ENCODE measurements at places on chromosomes 16 and 17.

- DNase-seq = no peak
These were observed 57.4 kb downstream of the SOCS3 start for GRCh38 chr17:78302478-78302877.

GRCh38 chr16:63481060-63481459, 1444.8 kb upstream of the CDH8 start:
- no peak for DNase-seq

- DNase-seq = no peak
These were observed 9.1 kb downstream of the TIMM22 start for GRCh38 chr17:1006054-1006453.

DNA sequence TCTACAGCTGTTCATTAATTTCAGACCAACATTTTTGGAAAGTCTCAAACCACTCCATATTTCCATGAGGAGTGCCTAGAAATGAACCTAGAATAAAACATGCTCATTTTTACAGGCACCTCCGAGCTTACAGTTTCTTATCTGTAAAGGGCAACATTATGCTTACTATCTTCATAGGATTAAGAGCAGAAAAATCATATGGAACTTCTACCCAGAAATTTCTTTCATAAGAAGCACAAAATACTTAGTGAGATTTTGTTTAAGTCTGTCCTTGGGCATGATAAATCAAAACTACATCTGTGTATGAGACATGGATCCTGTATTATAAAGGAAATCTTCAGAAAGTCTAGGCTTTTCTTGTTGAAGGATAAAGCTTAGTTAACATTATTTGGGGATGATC, 187.4 kb downstream of the CA10 start:
- no peak for DNase-seq

DNA sequence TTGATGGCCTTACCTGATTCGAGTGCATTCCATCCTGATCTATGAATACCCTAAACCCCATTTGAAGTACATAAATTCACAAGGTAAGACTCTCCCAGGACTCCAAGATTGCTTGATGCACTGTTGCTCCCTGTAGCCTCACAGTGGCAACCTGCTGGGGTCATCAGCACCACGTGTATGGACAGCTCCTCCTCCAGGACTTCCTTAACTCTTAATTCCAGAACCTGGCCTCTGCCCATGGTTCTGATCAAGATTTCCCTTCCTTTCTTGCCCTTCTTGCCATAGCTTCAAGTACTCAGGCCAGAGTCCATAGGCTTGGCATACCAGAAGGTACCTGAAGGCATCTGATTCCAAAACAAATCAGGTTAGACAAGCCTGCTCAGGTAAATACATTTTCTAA, 34.0 kb upstream of the NLK start:
- DNase-seq = peak; percentile 57

- no peak for DNase-seq
These were observed 2.3 kb upstream of the HERPUD1 start for GRCh38 chr16:56929639-56930038.

GRCh38 chr16:54289242-54289944, 2.8 kb upstream of the IRX3 start:
- DNase-seq = no peak

GRCh38 chr17:72529386-72529785, 408.6 kb downstream of the SOX9 start:
- DNase-seq = no peak

- no peak for DNase-seq
These were observed 24.2 kb downstream of the NSMCE1 start for GRCh38 chr16:27244363-27244755.

- no peak for DNase-seq
These were observed 2.0 kb upstream of the SCN4A start for GRCh38 chr17:63974594-63975192.

GRCh38 chr17:45718791-45719190, 65.3 kb upstream of the CRHR1 start:
- DNase-seq = no peak

DNA sequence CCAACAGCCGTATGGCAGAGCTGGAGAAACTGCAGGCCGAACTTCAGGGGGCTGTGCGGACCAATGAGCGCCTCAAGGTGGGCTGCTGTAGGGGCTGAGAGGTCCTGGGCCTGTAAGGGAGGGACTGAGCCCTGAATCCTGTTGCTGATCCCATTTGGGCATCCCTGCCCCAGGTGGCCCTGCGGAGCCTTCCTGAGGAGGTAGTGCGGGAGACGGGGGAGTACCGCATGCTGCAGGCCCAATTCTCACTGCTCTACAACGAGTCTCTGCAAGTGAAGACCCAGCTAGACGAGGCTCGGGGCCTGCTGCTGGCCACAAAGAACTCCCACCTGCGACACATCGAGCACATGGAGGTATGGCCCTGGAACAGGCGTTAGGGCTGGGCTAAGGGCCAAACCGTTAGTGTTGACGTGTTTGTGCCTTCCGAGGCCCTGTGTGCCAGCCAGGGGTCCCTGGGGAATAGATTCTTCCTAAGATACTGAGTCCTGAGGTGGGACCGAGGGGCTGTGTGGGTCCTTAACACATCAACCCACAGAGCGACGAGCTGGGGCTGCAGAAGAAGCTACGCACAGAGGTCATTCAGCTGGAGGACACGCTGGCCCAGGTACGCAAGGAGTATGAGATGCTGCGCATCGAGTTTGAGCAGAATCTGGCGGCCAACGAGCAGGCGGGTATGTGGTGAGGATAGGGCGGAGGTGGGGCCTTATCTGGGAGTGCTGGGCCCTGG, 4.2 kb downstream of the RNF40 start:
- no peak for DNase-seq
